ENCODE measurements at places on chromosomes 12 and 14.

- no peak for DNase-seq
These were observed 65.2 kb downstream of the MARK3 start for GRCh38 chr14:103450416-103450815.

DNA sequence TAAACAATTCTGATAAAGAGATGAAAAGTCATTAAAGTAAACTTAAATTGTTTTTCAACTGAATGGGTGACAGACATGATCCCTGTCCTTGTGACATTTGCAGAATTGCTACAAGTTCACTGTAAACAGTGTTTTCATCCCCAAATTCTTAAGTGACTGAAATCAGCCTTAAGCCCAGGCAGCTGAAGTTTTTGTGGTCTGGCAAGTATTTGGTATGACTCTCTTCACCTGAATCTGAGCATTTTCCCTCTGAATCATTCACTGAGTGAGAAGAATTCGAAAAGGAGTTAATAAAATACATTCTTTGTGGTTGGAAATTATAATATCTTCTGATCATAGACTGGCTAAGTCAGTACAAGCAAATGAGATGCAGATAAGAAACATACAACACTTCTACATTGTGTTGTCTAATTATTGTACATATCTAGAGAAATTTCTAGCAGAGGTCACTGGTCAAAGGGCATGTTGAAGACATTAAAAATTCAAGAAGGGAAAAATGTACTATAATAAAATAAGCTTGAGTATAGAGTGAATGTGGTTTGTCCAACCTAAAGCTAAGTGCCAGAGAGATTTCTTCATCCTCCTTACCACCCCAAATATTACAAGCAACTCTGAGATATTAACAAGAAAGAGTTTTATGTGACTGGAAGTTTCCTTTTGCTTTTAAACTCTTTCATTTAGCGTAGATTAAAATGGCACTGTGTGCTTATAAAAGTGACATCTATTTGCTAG is 177.8 kb upstream of the DIO2 start:
- no peak for DNase-seq

DNA sequence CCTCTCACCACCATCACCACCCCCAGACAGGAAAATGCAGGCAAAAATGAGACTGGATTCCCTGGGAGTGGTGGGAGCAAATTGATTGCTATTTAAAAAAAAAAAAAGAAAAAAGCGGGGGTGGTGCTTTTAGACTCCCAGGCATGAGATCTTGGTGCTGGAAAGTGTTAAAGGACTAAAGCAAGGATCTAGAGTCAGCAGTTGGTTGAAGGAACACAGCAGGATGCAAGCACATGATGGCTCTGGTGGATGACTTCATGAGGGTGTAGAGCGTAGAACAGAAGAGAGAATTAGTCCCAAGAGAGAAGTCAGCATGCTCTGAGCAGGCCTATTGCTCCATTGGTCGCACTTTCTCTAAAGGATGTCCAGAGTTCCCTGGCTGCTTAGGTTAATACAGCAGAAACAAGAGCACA is 183.8 kb upstream of the HMGA2 start:
- no peak for DNase-seq

DNA sequence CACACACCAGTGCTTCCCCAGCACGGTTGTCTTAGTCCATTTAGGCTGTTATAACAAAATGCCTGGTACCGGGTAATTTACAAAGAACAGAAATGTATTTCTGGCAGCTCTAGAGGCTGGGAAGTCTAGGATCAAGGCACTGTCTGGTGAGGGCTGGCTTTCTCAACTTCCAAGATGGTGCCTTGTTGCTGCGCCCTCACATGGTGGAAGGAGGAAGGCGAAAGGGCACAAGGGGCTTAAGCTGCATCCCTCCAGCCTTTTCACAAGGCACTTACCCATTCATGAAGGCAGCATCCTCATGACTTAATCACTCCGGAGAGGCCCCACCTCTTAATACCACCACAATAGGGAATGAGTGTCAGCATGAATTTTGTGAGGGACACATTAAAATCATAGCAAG is 155.5 kb downstream of the SLC15A5 start:
- no peak for DNase-seq

- DNase-seq = peak; percentile 28
These were observed 28.4 kb upstream of the FOXN3 start for GRCh38 chr14:89445273-89445973.

- DNase-seq = no peak
These were observed 1176.7 kb upstream of the SEL1L start for GRCh38 chr14:82710267-82710841.

- DNase-seq = no peak
These were observed 593 bp downstream of the UNC119B start for GRCh38 chr12:120710805-120711296.

DNA sequence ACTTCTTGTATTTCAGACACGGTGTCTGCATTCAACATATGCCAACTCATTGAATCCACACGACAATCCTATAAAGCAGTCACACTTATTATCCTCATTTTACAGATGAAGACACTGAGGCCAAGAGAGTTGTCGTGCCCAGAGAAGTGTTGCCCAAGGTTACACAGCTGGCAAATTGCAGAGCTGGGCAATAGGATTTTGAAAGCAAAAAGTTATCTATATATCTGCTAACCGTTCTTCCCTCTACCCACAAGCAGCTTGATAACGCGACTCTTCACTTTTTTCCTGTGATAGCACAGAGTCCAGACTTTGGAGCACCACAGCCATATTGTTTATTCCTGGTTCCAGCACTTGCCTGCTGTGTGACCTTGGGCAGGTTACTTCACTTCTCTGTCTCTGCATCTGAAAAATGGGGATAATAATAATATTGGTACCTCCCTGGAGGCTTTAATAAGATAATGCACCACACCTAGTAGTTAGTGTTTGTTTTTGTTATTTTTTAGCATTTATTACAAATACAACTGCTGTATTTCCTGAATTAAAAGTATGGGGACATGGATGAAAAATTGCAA is 82.2 kb downstream of the CHST11 start:
- no peak for DNase-seq

- DNase-seq = no peak
These were observed 18.6 kb downstream of the FBXO21 start for GRCh38 chr12:117171499-117172162.

DNA sequence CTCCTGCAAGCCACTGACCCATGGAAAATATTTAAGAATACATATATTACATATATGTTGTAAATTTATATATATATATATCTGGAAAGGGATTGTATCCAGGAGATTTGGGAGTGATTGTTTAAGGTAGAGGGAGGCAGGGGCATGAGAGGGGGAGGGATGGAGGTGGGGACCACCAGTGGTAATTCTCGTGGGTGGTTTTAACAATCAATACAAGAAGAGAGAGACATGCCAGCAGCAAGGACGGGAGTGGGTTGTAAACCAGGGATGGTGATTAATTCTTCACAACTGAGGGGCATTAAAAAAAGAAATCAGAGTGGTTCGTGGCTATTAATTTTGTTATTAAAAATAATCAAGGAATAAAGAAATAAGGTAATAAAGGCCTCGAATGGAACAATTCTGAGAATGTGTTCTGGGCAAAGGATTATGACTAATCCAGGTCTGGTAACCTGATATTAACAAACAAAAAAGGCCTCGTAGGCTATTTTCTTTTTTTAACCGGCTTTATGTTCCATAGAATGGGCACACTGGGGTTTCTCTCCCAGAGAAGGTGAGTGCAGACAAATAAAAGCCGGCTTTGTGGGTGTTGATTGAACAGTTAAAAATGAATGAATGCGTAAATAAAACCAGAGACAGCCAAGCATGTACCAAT is 8.3 kb upstream of the RTL1 start:
- DNase-seq = no peak

DNA sequence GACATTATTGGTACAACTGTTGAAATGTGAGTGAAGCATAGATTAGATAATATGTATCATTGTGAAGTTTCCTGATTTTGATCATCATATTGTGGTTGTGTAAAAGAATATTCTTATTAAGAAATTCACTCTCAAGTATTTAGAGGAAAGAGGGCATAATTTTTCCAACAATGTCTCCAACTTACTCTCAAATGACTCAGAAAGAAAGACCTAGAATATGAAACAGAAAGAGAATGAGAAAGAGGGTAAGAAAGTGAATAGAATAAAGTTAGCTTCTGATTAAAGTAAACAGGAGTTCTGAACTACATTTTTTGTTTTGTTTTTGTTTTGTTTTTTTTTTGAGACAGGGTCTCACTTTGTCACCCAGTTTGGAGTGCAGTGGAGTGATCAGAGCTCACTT is 123.0 kb downstream of the CPNE8 start:
- DNase-seq = no peak

- DNase-seq = no peak
These were observed 176.6 kb downstream of the NRXN3 start for GRCh38 chr14:78346747-78347146.

GRCh38 chr14:60758885-60759284 is 24.3 kb downstream of the MNAT1 start:
- no peak for DNase-seq

- DNase-seq = no peak
These were observed 19.8 kb downstream of the OR5AU1 start for GRCh38 chr14:21136024-21136423.
